ENCODE measurements at places on chromosomes 5 and 9. TPM values are rescaled to one million over a fixed set of nuclear protein-coding genes. Genes with fewer than 3 reads are reported as not detected.
A peak's percentile ranks its signal among the peaks of the same experiment; 100 is the strongest.

DNA sequence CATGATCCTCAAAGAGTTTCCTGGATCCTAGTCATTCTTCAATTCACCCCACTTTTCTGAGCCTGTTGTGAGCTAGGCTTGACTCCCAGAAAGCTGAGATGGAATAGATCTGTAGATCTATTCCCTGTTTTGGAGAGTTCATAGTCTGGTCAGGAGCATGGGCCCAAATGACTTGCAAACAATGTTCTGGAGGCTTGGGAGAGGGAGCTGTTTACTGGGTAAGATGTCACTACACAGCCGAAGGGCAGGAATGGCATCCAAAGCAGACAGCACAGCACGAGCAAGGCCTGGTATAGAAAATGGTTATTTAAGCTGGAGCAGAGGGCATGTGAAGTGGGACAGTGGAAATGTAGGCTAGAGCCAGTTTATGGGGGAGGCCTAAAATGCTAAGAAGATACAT, 152.5 kb upstream of the ALDH1B1 start:
- no peak overlapping the region for H3K27ac ChIP-seq
- H3K4me3 ChIP-seq = no peak overlapping the region
- no peaks in the 10 kb centered on the region for H3K36me3 ChIP-seq
- H3K4me1 ChIP-seq = no peaks in the 10 kb centered on the region
- no peaks in the 10 kb centered on the region for H3K27me3 ChIP-seq

IGFBPL1 gene
- total RNA-seq = not detected

SLC28A3 gene
- 0.37 TPM for total RNA-seq

GRCh38 chr5:171773106-171773505, 12.5 kb upstream of the SMIM23 start:
- no peaks in the 10 kb centered on the region for H3K4me1 ChIP-seq
- H3K27ac ChIP-seq = no peak overlapping the region
- ATAC-seq = no peak
- H3K4me3 ChIP-seq = no peak overlapping the region
- peaks cover 16% of the 10 kb centered on the region for H3K27me3 ChIP-seq
- no peaks in the 10 kb centered on the region for H3K36me3 ChIP-seq

DNA sequence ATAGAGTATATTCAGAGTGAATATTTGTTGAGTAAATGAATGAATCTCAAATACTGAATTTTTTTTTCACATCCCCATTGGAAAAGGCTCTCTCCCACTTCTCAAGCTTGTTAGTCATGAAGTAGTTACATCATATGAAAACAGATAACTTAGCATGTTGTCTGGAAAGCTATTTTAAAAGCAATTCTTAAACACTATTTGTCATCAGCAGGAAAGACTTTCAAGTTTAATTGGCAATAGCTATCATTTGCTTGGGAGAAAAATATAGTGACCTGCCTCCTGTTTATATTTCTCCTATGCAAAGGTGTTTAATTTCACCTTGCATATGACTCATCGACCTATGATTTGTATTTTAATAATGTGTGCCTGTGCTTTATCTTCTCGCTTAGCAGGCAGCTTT, 499.8 kb upstream of the GRIA1 start:
- H3K27me3 ChIP-seq = no peaks in the 10 kb centered on the region
- ATAC-seq = no peak
- H3K36me3 ChIP-seq = no peaks in the 10 kb centered on the region
- no peak overlapping the region for H3K27ac ChIP-seq
- no peaks in the 10 kb centered on the region for H3K4me1 ChIP-seq
- H3K4me3 ChIP-seq = no peak overlapping the region

HRCT1 gene
- not detected for total RNA-seq

- no peaks in the 10 kb centered on the region for H3K27me3 ChIP-seq
- no peak overlapping the region for H3K27ac ChIP-seq
- peaks cover 22% of the 10 kb centered on the region for H3K36me3 ChIP-seq
- H3K4me3 ChIP-seq = no peak overlapping the region
Observed at GRCh38 chr5:111427762-111428161, 84.6 kb downstream of the STARD4 start.

GRCh38 chr5:178784391-178784790, 53.9 kb upstream of the ZNF354A start:
- no peak overlapping the region for H3K27ac ChIP-seq
- H3K27me3 ChIP-seq = peaks cover 4% of the 10 kb centered on the region
- H3K4me3 ChIP-seq = no peak overlapping the region
- ATAC-seq = no peak
- no peaks in the 10 kb centered on the region for H3K36me3 ChIP-seq
- H3K4me1 ChIP-seq = no peaks in the 10 kb centered on the region

DNA sequence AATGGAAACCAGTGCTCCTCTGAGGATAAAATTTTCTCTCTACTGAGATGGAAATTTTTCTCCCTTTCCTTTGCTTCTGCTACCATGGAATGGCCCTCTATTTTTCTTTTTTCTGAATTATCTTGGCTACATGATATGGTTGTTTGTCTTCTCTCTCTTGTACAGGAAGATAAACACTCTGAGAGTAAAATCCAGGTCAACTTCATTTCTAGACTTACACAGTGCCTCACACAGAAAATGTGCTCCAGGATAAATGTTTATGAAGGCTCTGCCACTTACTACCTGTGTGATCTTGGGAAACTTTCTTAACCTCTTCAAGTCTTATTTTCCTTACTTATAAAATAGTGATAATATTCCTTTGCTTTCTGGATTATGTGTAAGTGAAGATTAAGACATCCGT, 153.9 kb downstream of the PRELID2 start:
- no peak overlapping the region for H3K4me3 ChIP-seq
- no peaks in the 10 kb centered on the region for H3K27me3 ChIP-seq

DNA sequence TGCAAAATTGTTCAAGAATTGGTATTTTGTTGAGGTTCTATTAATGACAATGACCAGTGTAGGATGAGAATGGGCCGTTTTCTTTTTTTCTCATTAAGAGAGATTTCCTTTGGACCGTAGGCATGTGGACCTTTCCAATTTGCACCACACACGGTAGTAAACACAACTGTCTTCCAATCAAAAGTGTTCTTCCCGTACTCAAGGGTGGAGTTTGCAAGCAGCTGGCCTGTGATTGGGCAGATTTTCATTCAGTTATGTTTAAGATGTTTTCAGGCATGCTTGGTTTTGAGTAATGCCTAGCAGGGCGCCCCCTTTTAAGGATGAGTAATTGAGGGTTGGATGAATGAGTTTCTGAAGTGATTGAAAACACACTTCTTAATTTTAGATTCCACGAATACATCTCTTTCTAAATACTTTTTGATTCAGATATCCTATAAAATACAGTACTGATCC, 2.5 kb downstream of the KDM3B start:
- peak; percentile 81 for ATAC-seq
- H3K27ac ChIP-seq = peak overlapping the region; percentile 95
- peak overlapping the region; percentile 98 for H3K4me3 ChIP-seq
- peaks cover 39% of the 10 kb centered on the region for H3K4me1 ChIP-seq
- peaks cover 21% of the 10 kb centered on the region for H3K36me3 ChIP-seq

DNA sequence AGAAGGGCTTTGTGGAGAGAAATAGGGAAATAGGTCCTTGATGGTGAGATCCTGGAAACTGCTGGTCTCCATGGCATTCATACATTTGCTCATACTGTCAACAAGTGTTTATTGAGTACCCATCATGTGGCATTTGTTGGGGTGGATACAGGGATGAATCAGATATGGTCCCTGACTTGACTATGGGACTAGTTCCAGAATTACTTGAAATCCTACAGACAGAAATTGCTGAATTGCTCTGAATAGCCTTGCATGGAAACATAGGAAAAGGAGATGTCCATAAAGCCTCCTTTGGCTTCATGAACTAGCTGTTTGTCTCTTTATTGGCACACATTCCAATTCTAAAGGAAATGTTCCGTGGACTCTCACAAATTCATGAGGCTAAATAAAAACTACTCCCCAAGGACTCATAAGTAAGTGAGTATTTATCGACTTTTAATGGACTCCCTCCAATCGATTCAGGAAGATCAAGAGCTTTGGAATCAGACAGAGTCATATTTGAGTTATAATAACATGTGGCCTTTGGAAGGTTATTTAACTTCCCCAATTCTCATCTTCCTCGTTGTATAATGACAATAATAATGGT, 122.4 kb upstream of the C6 start:
- no peak for ATAC-seq
- H3K36me3 ChIP-seq = no peaks in the 10 kb centered on the region
- H3K27me3 ChIP-seq = no peaks in the 10 kb centered on the region
- no peaks in the 10 kb centered on the region for H3K4me1 ChIP-seq
- no peak overlapping the region for H3K27ac ChIP-seq
- no peak overlapping the region for H3K4me3 ChIP-seq

DNA sequence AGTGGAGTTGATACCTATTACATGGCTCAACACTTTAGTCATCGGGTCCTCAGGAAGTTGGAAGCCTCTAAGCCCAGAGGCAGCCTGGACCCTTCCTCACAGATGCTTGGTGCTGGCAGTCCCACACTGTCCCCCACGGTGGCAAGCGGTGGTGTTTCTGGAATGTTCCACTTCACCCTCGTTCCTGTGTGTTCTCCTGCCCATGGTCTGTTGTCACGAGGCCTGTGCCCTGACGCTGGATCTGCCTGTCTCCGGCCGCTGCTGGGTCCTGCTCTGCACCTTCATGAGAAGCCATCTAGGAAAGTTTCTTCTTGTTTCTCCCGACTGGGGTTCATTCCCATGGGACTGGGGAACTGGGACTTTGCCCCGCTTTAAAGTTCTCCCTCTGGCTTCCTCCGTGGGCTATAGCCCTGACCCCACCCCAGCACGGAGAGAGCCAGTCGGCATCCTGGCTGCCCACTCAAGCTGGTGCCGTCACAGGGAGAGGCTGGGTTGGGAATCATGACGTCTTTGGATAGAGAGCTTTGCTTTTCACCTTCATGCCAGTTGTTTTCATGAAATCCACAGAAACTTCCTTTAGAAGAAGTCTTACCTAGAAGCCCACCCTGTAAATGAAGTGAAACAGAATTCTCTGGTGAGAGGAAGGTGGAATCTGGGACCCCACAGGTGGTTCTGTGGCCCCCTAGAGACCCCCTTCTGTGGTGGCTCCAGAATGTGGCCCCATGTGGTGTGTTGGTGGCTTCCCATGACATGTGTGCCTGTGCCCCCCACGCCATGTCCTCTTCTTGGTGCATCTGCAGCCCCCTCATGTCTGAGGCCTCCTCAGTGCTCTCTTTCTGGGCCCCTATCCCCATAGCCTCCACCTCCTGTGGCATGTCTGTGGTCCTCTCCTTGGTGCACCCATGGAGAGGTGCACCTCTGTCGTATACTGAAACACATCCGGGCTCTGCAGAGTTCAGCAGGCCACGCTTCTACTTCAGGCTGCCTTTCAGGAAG, 43.8 kb downstream of the TRIP13 start:
- peaks cover 8% of the 10 kb centered on the region for H3K27me3 ChIP-seq
- no peak overlapping the region for H3K27ac ChIP-seq
- ATAC-seq = no peak
- H3K36me3 ChIP-seq = no peaks in the 10 kb centered on the region
- H3K4me3 ChIP-seq = no peak overlapping the region

GRCh38 chr9:24118190-24118589, 292.1 kb upstream of the ELAVL2 start:
- H3K27me3 ChIP-seq = no peaks in the 10 kb centered on the region
- no peak for ATAC-seq
- no peak overlapping the region for H3K27ac ChIP-seq
- H3K36me3 ChIP-seq = no peaks in the 10 kb centered on the region

- no peak overlapping the region for H3K27ac ChIP-seq
- peak overlapping the region; percentile 82 for H3K4me3 ChIP-seq
- H3K36me3 ChIP-seq = peaks cover 8% of the 10 kb centered on the region
- peaks cover 69% of the 10 kb centered on the region for H3K27me3 ChIP-seq
- peaks cover 16% of the 10 kb centered on the region for H3K4me1 ChIP-seq
- no peak for ATAC-seq
Observed at GRCh38 chr5:83475391-83475863, 3.9 kb downstream of the VCAN start.

GRCh38 chr5:78601559-78602314, 46.8 kb downstream of the LHFPL2 start:
- no peaks in the 10 kb centered on the region for H3K4me1 ChIP-seq
- no peak overlapping the region for H3K4me3 ChIP-seq
- ATAC-seq = no peak
- H3K27ac ChIP-seq = no peak overlapping the region
- H3K27me3 ChIP-seq = peaks cover 9% of the 10 kb centered on the region

- H3K4me3 ChIP-seq = no peak overlapping the region
- no peaks in the 10 kb centered on the region for H3K36me3 ChIP-seq
- no peak overlapping the region for H3K27ac ChIP-seq
- H3K4me1 ChIP-seq = no peaks in the 10 kb centered on the region
Observed at GRCh38 chr5:148584103-148584502, 70.2 kb downstream of the HTR4 start.

DNA sequence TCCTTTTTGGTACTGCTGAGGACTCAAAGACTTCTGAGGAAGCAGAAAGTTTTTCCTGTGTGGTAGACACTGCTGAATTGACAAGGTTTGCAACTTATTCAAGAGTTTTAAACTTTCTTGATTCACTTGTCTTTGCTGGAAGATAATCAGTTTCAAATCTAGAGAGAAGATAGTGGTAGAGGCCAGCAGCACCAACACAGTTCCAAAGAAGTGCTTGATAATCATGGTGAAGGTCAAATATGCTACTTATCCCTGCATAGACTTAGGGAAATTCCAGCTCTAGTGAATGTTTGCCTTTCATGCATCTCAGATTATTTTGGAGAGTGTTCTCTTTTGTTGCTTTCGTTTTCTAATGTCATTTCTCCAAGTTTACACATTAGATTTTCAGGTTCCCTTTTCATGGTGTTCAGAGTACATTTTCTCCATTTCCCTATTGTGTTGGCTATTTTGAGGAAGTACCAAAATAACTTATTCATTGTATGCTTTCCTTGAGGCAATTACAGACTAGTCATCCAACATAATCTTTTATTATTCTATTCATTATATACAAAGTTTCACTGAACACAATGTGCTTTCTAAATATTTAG, 550 bp downstream of the IFNE start:
- H3K36me3 ChIP-seq = no peaks in the 10 kb centered on the region
- no peak overlapping the region for H3K27ac ChIP-seq
- H3K27me3 ChIP-seq = peaks cover 8% of the 10 kb centered on the region
- no peak overlapping the region for H3K4me3 ChIP-seq

GRCh38 chr5:55994495-55994997, at the start of gene IL6ST:
TSS of gene IL6ST (minus strand) at chr5:55994963. CDS start at chr5:55976278, 18,685 bp downstream.
- peak; percentile 10 for ATAC-seq
- peak within 1 kb of the TSS; percentile 98 for H3K27ac ChIP-seq
- peaks cover 40% of the 10 kb centered on the region for H3K4me1 ChIP-seq
- H3K36me3 ChIP-seq = peaks cover 46% of the 10 kb centered on the region

NKD2 gene
- total RNA-seq = 0.37 TPM

ANKRD31 gene
- total RNA-seq = 0.32 TPM

HTR4 gene
- not detected for total RNA-seq

BTNL3 gene
- total RNA-seq = not detected

GTF2H2C gene
- total RNA-seq = 59.0 TPM

GRCh38 chr5:135102716-135103574, 68.9 kb upstream of the PITX1 start:
- H3K36me3 ChIP-seq = no peaks in the 10 kb centered on the region
- ATAC-seq = no peak
- H3K4me3 ChIP-seq = no peak overlapping the region
